Activated naive CD4-positive, alpha-beta T cell (primary cell): ENCODE measurements at places on chromosomes 12 and 14.

GRCh38 chr12:21773806-21774205 is 700 bp downstream of the KCNJ8 start:
- DNase-seq: no peak

GRCh38 chr12:28189784-28190320 is 404 bp upstream of the CCDC91 start:
- DNase-seq: no peak

DNA sequence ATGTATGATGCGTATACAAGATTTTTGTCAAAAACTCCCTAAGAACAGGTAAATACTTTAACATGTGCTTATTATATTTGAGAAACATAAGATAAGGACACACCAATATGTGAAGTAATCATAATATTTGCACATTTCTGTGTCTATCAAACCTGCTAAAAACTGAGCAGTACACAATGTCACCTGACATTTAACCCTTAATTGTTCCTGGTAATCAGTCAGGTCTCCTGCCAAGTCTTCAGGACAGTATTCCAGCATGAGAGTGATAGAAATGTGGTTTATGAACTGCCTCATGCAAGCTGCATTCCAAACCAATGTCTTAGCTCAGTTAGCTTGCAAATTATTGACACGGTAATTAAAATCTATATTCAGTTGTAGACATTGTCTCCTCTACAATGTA is 4.2 kb downstream of the SOX5 start:
- no peak for DNase-seq

DNA sequence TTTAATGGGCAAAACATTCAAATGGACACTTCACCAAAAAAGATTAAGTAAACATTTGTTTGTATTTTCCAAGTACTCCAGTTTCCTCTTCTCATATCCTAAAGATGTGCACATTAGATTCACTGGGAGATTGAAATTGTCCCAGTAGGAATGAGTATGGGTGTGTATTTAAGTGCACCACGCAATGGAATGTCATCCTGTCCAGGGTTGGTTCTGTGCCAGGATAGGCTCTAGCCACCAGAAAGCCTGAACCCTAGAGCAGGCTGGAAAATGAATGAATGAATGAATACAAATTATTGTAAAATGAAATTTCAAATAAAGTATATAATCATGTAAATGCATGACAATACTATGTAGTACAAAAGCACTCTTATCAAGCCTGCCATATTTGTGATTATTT is 14.0 kb downstream of the CEP83 start:
- no peak for DNase-seq

DNA sequence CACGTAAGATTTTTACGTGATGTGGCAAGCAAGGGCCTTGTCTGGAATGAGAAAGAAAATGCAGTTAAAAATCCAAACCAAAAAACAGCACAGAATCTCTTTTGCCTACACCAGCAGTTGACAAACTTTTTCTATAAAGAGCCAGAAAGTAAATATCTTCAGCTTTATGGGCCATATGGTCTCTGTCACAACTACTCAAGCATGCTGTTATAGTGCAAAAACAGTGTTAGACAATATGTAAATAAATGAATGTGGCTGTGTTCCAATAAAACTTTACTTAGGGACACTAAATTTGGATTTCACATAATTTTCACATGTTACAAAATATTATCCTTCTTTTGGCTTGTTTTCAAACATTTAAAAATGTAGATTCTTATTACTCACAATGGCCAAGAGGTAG is 6.2 kb upstream of the ELK3 start:
- no peak for DNase-seq

DNA sequence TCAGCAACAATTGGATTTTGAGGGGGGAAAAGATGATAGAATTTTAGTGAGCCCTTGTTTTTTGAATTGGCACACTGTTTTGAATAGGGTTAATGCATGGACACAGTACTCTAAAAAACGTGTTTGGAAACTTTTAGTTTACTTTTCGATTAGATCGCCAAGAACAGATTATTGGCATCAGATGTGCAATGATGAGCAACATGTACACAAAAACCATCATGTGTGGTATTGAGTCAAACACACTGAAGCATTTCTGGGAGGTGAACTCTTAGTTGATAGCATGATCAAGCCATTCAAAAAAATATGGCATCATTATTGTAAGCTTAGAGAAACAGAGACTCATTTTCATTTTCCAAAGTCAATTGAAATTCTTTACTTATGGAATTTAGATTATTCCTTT is 329.2 kb downstream of the ADAMTS20 start:
- no peak for DNase-seq

DNA sequence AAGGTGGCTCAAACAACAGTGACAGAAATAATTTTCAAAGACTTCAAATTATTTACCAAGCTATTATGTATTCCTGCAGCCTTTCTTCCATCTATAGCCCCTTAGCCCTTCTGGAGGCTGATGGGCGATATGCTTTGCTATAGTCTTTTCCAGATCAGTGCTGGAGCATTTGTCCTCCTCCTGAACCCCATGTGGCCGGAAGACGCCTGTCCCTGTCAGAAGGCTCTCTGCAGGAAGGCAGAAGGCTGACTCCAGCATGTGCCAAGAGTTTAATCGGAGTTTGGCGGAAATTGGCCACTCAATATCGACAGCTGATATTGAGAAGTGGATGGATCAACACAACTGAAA is 49.3 kb upstream of the MAX start:
- no peak for DNase-seq

- DNase-seq: no peak
Observed at GRCh38 chr12:9037431-9037830, 48.1 kb downstream of the KLRG1 start.

DNA sequence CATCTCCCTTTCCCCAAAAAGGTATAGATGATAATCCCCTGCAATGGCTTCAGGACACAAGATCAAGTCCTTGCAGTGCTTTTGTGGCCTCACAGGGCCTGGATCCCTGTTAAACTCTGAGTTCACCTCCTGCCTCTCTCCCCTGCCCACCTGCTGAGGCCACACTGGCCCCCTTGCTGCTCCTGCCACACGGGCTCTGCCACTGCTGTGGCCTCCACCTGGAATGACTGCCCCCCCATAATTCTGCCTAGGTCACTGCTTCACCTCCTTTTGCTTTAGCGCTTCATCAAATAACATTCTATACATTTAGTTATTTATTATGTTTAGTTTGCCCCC is 653 bp upstream of the IFI27 start:
- no peak for DNase-seq

- no peak for DNase-seq
Observed at GRCh38 chr12:47687636-47688035, 18.2 kb downstream of the RPAP3 start.
